ENCODE measurements at places on chromosomes 7 and 10.

DNA sequence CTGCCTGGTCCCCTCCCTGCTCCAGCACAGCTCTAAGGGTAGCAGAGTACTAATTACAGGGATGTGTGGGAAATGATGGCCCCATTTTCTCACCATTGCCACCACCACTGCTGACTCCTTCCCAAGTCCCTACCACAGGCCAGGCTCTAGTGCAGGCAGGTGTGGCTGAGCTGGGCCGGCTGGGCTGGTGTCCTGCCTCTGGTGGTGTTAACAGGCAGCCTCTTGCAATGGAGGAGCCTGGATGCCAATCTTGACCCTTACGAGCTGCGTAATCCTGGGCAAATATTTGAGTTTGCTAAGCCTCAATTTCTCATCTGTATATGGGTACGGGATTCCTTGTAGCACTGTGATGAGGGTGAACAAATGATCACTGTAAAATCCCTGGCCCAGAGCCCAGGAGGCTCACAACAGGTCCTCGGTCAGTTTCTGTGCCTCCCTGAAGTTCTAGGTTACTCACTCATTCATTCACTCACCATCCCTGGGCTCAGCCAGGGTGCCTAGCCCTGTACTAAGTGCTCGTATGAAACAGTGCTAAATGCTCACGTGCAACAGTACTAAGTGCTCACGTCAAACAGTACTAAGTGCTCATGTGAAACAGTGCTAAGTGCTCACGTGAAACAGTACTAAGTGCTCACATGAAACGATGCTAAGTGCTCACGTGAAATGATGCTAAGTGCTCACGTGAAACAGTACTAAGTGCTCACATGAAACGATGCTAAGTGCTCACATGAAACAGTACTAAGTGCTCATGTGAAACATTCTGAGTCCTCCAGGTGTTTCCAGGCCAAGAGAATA, 2.3 kb upstream of the FZD9 start:
- no peak for DNase-seq

DNA sequence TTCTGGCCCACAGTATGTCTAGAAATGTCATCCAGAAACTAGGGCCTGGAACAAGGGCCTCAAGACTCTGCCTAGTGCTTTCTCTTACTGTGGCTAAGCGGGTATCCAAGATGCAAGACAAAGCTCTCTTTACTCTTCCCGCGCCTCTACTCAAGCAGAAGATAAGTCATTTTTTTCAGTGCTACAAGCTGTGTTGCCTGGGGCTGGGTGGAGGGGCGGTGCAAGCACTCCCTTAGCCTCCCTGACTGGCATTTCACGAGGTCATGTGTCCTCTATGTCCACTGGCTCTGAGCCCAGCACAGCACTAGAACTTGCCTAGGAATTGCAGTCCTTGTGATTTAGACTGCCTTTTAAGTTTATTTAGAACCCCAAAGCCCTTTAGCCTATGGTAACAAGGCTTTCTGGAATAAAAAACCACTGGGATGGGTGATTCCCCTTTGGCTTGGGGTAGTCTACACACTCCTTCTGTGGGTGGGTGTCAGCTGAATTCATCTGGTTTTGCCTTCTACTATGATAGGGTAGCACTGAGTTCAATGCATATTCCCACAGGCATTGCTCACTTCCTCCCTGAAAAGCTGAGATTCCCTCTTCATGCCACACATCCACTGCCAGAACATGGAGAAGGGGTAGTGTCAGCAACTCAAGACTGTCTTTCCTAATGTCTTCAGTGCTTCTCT, 371.8 kb upstream of the KCND2 start:
- DNase-seq: no peak

- DNase-seq: no peak
Observed at GRCh38 chr10:70673043-70673928, 980 bp downstream of the ADAMTS14 start.

GRCh38 chr7:82945056-82945455, 217.6 kb downstream of the PCLO start:
- no peak for DNase-seq

All from activated CD4-positive, alpha-beta T cell treated with anti-CD3 and anti-CD28 coated beads, Interleukin-2, Interleukin-4, amounts not matched to agents 100 ng/mL and 50 ng/mL, durations not matched to agents 16 hours and 8 hours (primary cell).